Activated T-cell treated with anti-CD3 and anti-CD28 coated beads, Interleukin-2, amount 50 U/mL, for 72 hours (primary cell): ENCODE measurements at places on chromosomes 2 and 18.

- no peak for DNase-seq
Measured at GRCh38 chr2:37489536-37489935, 145.1 kb downstream of the QPCT start.

- no peak for DNase-seq
Measured at GRCh38 chr2:28465148-28465885, 30.5 kb upstream of the PLB1 start.

DNA sequence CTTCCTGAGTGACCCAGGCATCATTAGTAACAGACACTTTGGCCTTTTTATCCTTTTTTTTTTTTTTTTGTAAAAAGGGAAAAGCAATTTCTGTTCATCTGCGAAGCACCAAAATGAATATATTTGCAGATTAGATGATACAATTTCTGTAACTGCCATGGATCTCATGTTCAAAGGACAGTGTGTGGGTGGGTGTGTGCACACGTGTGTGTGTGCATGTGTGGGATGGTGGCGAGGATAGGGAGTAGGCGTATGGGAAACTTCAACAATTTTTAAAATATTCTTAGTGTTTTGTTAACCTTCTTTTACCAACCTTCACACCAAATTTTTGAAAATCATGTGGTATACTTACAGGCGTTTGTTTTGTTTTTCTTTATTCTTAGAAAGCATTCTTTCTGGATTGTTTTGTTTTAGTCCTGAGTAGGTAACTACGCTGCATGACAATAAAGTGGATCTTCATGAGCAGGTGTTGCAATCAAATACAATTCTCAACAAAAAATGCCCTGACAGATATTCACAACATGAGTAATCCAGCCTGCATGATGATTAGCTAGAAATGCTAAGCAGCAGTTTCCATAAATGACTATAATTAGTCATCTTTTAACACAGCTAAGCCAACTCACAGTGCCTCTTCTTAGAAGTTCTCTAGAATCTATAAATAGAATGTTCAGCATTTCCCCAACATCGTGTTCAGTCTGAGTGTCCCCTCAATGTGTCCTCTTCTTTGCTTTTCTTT is 53.5 kb upstream of the RMDN2 start:
- DNase-seq = peak; percentile 15

GRCh38 chr2:182456784-182457183 is 29.9 kb upstream of the PDE1A start:
- no peak for DNase-seq

- no peak for DNase-seq
Measured at GRCh38 chr2:16315908-16316307, 349.7 kb downstream of the CYRIA start.

GRCh38 chr2:212392544-212392943 is 146.1 kb downstream of the ERBB4 start:
- DNase-seq = no peak

DNA sequence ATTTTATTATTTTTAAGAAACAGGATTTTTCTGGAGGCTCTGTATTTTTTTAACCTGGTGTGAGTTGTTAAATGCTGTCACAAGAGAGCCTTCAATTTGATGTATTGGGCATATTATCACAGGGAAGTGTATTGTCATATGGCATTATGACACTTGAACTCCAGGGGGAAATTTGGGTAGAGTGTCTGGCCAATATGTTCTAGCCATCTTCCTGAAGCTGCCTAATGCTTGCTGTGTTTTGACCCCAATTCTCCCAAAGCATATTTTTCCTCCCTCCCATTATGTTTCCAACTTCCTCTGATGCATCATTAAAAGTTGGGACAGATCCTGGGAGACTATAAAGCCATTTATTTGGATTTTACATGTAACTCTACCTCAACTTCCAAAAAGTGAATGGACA is 214.1 kb upstream of the SESTD1 start:
- no peak for DNase-seq

GRCh38 chr18:55406451-55406991 is 181.5 kb downstream of the TCF4 start:
- no peak for DNase-seq

DNA sequence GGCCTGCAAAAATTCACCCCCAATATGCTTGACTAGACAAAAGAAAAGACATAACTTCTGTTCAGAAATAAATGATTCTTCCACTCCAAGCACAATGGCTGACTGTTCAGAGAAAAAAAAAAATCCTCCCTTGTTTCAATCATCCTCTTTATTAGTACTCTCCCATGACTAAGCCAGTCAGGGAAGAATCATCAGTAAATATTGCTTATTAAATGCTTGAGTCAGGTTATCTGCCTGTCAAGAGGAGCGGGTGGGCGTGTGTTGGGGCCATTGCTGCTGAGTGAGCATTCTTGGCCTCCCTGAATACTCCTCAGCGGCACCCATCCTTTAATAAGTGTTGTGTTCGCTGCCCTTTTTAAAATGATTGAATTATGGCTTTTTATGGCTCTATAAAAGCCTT is 1334.8 kb upstream of the CELF4 start:
- no peak for DNase-seq

DNA sequence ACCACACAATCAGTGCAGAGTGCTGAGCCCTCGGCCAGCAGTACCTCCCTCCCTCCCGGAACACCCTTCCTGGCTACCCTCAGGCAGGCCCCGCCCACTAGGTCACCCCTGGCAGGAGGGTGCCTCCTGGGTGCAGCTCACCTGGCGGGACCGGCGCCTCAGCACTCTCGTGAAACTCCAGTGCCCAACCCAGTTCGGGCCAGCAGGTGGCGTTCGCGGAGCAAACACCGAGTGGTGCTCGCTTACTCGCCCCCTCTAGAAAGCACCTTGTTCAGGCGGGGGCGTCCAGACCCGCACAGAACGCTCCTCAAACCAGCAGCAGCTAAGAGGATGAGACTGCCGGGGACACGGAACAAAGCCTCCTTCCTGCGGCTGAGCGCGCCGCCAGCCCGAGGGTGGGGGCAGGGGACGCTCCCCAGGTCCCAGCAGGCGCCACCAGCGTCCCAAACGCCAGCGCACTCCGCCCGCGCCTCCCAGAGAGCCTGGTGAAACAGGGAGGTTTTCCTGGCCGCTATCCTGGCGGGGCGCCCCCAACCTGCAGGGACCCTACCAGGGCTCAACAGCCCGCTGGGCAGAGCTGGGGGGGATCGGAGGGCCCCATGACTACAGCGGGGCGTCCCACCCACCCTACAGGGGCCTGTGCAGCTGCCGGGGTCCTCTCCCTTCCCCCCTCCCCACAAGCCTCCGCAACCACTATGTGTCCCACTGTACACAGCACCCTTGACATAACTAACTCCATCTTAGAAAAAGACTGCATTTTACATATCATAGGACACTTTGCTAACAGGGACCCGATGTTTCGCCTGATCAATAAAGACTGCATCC is 44.7 kb downstream of the MRPS5 start:
- DNase-seq = peak; percentile 94

GRCh38 chr2:43542285-43542933 is 53.4 kb downstream of the THADA start:
- no peak for DNase-seq

DNA sequence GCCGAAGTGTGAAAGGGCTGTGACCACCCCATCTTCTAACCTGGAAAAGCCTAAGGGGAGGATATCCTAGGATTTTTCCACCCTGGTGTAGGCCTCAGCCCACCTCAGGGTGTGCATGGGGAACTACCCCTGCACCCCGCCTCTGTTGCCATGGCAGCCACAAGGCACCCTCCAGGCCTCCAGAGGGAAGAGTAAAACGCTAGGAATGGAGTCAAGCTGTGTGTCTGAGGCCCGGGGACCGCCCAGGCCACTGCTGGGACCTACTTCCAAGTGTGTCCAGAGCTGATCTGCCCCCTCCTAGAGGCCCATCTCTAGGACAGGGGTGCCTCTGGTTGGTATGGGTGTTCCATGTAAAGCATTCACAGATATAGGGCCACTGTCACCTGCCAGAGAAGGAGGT is 86.7 kb downstream of the PLB1 start:
- DNase-seq = no peak

- no peak for DNase-seq
Measured at GRCh38 chr18:8667846-8668245, 37.5 kb upstream of the MTCL1 start.

- peak; percentile 82 for DNase-seq
Measured at GRCh38 chr2:223837287-223838061, at the start of gene AP1S3. Gene AP1S3, minus strand, starts transcription at chr2:223837582. Its CDS starts 132 bp downstream, at chr2:223837450.

- peak; percentile 77 for DNase-seq
Measured at GRCh38 chr18:58615140-58616132, 13.5 kb downstream of the ALPK2 start.

GRCh38 chr18:38539856-38540255 is 974.3 kb upstream of the CELF4 start:
- DNase-seq = no peak

DNA sequence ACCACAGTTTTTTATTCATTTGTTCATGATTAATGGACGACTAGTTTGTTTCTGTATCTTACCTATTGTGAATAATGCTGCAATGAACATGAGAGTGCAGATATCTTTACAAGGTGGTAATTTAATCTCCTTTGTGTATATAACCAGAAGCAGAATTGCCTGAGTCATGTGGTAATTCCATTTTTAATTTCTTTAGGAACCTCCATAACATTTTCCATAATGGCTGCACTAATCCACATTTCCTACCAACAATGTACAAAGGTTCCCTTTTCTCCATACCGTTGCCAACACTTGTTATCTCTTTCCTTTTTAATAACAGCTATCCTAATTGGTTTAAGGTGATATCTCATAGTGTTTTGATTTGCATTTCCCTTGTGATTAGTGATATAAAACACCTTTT is 36.5 kb downstream of the NCOA1 start:
- DNase-seq = no peak

- DNase-seq = no peak
Measured at GRCh38 chr2:214865400-214865799, 55.9 kb upstream of the BARD1 start.
